GM12891 (cell line): ENCODE measurements at places on chromosomes 7 and 10.

DNA sequence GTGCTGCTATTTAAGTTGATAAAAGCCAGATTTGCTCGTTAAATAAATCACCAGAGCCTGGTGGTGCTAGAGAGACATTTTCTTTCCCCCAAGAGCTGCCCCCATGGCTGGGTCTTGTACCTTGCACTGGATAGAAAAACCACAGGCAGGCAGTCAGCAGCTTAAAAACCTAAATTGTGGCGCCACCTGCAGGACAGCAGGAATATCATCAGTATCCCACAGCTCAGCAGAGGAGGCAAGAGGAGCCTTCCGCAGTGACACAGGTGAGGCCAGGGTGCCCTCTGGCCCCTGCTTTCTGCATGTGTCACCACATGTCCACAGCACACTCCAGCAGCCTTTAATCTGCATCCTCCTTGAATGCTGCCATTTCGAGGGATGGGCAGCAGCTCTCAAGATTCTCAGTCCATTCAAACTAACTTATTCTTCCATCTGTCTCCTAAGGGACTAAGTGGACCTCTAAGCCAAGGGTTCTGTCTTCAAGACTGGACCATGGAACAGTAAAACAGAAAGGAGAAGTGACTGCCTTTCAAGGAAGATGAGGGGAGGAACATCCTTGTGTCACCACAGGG is 4.5 kb upstream of the PLXNA4 start:
- DNase-seq, result peak; percentile 43

DNA sequence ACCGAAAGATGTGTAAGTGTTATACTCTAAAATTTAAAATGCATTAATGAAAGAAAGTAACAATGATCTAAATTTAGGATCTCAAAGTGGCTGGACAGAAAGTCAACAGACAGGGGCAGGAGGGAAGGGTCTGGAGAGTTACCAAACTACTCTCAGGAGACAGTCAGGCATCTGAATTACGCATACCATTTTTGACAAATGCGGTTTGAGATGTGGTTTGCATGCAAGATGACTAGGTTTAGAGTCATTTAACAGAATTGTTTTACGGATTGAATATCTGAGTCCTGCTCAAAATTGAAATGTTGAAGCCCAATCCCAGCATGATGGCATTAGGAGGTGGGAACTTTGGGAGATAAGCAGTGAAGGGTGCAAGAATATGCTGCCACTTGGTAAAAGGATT is 314.1 kb downstream of the WDR11 start:
- DNase-seq, result no peak

DNA sequence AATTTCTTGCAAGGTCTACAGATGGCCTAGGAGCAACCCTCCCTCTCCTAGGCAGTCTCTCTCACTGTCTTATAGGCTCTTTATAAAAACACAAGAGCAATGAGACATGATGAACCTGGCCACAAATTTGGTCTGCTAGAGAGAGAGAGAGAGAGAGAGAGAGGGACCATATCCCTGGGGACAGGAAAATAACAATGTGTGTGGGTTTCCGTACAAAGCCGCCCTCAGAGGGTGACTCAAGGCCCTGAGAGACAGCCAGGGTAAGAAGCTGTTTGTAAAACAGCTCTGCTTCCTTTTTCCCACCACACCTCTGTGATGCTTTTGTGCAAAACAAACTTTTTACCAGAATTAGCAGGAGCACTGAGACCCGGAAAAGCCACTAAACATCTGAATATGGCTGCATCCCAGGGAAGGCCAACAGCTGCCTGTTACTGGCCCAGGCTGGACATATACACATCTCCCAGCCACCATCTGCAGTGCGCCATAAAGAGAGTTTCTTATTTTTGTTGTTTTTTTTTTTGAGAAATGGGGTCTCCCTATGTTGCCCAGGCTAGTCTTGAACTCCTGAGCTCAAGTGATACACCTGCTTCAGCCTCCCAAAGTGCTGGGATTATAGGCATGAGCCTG is 18.4 kb downstream of the GIMAP5 start:
- no peak for DNase-seq

DNA sequence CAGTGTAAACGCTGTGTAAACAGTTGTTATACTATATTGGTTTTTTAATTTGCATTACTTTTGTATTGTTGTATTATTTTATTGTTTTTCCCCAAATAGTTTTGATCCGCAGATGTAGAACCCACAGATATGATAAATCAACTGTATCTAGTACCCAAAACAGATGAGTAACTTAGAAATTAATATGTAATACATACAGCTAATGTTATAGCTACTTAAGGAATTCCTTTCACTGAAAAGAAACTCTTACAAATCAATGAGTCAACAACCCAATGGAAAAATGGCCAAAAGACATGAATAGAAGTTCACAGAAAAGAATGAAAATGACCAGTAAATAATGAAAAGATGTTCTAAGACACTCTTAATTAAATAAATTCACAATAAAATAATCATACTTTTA is 32.3 kb upstream of the ARL4A start:
- no peak for DNase-seq

DNA sequence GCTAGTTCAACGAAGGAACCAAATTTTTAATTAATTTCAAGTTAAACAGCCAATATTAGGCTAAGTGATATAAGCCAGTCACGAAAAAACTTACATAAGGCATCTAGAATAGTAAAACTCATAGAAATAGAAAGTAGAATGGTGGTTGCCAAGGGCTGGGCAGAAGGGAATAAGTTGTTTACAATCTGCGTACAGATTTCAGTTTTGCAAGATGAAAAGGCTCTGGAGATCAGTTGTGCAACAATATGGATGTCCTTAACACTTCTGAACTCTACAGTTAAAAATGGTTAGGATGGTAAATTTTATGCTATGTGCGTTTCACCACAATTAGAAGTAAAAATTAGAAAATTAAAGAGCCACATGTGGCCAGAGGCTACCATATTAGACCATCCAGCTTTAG is 13.3 kb downstream of the SCRN1 start:
- DNase-seq, result no peak

DNA sequence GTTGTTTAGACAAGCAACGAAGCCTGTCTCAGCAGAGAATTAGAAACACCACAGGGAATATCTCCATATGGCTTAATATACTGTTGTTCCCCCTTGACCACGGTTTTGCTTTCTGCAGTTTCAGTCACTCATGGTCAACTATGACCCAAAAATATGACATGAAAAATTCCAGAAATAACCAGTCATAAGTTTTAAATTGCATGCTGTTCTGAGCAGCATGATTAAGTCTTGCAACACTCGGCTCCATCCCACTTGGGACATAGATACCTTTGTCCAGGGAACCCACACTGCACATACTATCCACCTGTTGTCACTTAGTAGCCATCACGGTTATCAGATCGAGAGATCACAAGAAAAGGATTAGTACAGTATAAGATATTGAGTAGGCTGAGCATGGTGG is 60.7 kb upstream of the FOXK1 start:
- DNase-seq, result no peak

- DNase-seq, result no peak
Observed at GRCh38 chr7:158779061-158780000, 50.0 kb downstream of the ESYT2 start.

- no peak for DNase-seq
Observed at GRCh38 chr10:132967540-132967939, 25.2 kb upstream of the CFAP46 start.

DNA sequence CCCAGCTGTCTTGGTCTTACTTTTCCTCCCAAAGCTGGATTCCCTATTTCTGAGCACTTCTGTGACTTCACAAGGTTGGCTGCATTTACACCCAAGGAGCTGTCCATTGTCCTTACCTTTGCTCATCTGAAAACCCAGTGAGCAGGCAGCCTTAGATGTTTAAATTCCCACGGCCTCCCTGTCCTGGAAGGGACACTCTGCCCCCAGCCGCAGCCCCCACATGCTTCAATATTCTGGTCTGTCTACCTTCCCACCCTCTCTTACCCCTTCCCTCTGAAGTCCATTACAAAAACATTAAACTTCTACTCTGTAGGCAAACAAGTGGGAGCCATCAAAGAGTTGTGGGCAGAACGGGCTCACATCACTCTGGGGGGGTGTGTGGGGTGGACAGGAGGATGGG is 73.8 kb upstream of the EFCAB10 start:
- DNase-seq, result no peak

- DNase-seq, result no peak
Observed at GRCh38 chr7:141340991-141341390, 210.2 kb upstream of the AGK start.

DNA sequence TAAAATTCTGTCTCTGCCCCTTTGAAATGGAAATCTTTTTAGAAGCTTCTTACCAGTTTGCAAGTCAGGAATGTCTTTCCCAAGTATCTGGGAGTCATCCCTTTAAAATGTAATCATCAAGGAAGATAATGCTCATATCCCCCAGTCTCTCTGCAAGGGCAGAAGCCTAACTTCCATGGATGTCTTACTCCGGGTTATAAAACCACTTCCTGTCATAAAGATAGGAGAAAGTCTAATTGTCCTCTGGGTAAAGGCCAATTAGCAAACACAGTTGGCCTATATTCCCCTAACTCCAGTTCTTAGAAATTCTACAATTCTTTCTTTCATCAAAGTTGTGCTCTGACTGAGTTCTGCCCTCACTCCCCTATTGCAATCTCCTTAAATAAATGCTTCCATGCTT is 1631.5 kb upstream of the LRRTM3 start:
- no peak for DNase-seq
